ENCODE measurements at places on chromosomes 5 and 9.

DNA sequence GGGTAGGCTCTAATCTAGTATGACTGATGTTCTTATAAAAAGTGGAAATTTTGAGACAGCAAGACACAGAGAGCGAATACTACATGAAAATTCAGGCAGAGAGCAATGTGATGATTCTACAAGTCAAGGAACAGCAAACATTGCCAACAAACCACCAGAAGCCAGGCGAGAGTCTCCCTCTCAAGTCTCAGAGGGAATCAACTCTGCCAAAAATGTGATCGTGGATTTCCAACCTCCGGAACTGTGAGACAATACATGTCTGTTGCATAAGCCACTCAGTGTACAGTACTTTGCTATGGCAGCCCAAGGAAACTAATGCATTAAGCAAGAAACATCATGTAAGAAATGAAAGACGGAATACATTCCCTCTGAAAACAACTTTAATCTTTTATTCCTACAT lies 52.1 kb upstream of the CCNG1 start:
- DNase-seq = no peak

DNA sequence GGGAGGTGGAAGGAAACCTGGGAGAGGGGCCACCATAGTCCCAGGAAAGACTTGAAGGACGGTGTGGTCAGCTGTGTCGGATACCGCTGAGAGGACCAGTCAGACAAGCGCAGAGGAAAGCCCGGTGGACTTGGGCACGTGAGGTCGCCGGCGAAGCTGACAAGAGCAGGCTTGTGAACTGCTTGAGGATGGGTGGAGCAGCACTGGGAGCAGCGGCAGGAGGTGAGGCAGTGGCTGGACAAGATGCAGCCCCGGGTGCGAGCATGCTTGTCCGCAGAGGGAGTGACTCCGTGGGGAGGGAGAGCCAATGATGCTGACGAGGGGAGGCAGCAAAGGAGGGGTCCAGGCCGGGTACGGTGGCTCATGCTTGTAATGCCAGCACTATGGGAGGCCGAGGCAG lies 18.3 kb upstream of the CD74 start:
- DNase-seq = no peak

DNA sequence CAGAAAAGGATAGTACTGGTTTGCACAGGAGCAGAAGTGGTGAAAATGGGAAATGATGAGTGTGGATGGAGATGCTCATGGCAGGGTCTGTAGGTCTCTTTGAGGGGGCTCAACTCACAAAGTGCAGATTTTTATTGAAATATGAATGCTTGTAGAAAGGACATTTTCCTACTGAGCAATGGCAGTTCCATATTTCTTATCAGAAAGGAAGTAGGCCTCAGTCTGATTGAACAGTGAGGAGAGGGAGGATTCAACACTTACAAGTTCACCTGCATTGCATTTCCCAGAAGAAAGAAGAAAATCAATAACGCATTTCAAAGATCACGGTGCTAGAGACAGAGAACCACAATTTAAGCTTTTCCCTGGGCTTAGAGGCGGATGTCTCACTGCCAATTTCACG lies 49.2 kb downstream of the ANXA2R start:
- no peak for DNase-seq

- DNase-seq = no peak
These were observed 180.9 kb downstream of the MAPKAP1 start for GRCh38 chr9:125525921-125526631.

DNA sequence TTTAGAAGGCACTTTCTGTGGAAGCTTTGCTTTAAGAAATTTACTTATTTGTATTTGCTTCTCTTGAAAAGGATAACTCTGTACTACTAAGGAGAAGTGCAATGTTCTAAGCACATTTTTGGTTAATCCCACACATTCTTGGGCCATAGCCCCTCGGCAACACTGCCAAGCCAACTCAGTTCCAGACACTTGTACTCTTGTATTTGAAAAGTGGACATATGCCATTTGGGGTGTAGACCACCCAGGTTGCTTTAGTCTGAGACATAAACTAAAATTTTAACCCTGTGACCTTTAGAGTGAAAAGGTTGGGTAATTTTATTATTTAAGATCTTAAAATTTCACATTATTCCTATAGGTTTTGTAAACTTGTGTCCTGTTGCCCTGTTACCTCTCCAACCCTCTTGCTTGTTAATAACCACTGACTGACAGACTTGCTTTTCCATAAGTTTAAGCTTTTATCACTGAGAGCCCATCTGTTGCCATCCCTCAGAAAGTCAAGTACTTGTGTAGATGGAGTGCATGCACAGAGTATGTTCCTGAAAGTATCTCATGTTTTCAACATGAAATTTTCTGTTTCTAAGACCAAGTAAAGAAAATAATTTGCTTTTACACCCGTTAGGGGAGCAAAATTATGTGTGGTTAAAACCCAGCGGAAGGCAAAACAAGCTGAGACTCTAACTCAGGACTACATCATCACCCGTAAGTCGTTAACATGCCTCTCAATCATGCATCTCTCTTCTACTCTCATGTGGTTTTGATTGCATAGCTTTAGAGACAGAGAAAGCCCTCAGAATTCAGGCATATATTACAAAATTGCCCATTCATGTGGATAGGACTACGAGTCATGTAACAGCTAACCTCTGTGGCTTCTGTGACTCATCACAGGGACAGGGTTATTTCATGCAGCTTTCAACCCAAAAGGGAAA lies 117.3 kb downstream of the GDNF start:
- DNase-seq = peak; percentile 3

GRCh38 chr5:166716856-166717492 lies 1574.5 kb upstream of the WWC1 start:
- DNase-seq = no peak

Measured in CD4-positive, alpha-beta T cell treated with Interleukin-17A for 1 hour (primary cell).